ENCODE measurements at places on chromosomes 16 and 17.

GRCh38 chr17:27577121-27577761, 53.7 kb upstream of the LGALS9 start:
- DNase-seq, result no peak

DNA sequence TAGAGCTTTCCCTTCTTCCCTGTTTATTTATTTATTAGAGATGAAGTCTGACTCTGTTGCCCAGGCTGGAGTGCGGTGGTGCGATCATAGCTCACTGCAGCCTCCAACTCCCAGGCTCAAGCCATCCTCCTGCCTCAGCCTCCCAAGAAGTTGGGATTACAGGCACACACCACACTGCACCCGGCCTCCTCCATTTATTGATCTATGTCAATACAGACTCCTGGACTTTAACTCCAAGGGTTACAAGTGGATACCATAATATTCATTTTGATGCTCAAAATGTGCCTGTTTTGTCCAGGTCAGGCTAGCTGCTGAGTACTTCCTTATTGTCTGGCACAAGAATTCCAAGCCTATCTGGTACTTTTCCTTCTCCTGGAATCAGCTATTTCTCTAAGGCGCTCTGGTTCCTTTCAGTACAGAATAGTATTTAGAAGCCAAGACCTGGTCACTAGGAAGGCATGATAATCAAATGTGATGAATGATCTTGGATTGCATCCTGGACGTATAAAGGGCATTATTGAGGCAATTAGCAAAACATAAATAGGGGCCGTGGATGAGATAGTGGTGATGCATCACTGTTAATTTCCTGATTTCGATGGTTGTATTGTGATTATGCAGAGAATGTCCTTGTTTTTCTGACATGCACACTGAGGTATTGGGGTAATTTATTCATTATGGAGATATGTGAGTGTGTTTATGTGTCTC, 21.7 kb downstream of the IL4R start:
- DNase-seq, result no peak

DNA sequence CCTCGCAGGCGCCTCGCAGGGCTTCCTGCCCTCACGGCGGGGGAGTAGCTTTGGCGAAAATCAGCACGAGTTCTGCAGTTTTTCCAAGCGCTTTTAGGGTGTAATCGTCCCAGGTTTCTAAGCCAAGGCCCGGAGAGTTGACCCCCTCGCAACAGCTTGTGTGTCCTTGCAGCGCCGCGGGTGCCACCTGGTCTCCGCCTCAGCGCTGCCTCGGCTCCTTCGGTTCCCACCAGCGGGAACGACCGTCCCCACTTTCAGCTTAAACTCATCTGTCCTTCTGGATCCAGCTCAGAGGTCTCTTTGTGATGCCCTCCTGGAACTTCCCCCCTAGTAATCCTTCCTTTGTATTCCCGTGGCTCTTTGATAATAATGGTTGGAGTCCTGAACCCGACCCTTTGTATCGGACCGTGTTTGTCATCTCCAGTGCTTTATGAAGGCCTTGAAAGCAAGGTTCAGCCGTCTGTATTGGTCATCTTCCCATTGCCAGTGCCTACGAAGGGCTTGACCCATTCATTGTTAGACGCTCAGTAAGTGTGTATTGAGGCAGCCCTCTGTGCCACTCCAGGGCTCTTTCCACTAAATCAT, 858 bp upstream of the SMARCE1 start:
- DNase-seq, result no peak

DNA sequence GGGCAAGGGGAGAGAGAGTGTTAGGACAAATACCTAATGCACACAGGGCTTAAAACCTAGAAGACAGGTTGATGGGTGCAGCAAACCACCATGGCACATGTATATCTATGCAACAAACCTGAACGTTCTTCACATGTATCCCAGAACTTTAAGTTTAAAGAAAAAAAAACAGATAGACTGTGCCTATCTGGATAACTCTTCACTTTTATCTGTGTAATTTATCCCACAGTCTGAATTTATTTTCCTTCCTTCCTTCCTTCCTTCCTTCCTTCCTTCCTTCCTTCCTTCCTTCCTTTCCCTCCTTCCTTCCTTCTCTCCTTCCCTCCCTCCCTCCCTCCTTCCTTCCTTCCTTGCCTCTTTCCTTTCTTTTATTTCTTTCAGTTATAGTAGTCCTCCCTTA, 370.7 kb downstream of the CDH8 start:
- no peak for DNase-seq

DNA sequence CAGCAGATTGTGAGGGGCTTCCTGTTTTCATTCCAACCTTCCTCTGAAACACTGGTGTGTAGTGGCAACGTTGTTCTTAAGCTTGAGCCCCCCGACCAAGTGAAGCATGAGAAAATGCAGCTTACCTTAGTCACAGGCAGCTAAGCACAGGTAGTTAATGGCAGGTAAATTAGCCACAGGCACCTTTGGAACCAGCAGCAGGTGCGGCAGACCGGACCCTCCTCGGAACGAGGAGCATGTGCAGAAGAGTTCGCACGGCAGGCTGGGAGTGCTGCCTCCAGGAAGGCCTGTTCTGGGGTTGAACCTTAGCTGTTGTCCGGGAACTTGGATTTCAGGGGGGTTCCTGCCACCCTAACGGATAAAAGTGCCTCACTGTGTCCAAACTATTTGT, 7.2 kb upstream of the IRF8 start:
- peak; percentile 48 for DNase-seq

GRCh38 chr16:86118467-86119307, 219.7 kb downstream of the IRF8 start:
- DNase-seq, result no peak

- DNase-seq, result no peak
Observed at GRCh38 chr16:4882000-4882632, 34.8 kb downstream of the UBN1 start.

GRCh38 chr17:18851201-18851600, 6.7 kb upstream of the PRPSAP2 start:
- DNase-seq, result no peak

DNA sequence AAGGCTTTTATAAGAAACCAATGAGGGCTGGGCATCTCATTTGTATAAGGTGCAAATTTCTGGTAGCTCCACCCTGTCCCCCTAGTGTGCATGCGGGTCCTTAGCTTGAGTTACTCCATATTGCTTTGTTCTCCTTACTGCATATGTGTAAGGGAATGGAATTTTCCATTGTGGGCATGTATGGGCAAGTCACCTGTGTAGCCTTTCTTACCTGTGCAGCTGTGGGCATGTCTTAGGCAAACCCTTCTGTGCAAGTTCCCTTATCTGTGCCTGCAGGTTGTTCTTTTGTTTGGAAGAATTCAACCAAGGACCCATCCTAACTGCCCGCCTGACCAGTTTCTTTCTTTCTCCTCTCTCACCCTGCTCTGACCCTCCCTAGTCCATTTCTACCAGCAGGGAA, 122.8 kb upstream of the HS3ST4 start:
- no peak for DNase-seq

GRCh38 chr16:8644211-8645140, 23.0 kb downstream of the METTL22 start:
- DNase-seq, result peak; percentile 60

Data from activated CD8-positive, alpha-beta memory T cell treated with anti-CD3 and anti-CD28 coated beads for 24 hours (primary cell).